Caco-2 (cell line): ENCODE measurements at places on chromosomes 6 and 20.

DNA sequence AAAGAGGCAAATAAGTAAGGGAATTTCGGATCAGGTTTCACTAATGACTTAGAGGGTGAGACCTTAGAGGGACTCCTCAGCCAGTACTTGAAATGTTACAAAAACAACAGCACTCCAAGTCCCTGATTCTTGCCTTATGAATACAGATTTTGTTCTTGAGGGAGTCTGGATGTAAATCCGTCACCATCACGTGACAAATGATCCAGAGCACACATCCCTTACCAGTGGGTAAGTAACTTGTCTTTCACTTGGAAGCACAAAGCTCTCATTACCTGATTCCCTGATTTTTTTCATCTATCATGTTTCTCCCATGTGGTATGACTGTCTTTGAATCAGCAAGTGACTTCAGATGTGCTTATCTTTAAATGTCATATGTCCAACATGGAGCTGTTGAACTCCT, 595.3 kb upstream of the POU3F2 start:
- no peak for DNase-seq

DNA sequence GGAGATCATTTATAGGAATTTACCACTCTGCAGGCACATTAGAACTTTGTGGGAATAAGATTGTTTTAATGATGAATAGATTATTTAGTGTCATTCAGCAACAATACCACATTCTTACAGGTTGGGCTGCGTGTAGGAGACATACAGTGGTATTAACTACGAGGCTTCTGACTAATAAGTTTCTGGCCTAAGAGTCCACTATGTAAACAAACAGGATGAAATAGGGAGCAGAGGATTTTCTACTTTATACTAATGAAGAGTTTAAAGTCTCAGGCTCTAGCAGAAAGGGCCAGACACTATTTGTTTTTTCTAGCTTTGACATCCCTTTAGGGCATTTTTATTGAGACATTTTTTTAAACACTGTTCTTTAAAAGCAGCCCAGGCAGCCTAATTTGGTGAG, 75.6 kb downstream of the SLC24A3 start:
- DNase-seq: no peak

- DNase-seq: no peak
Observed at GRCh38 chr20:52236292-52236691, 44.7 kb upstream of the ZFP64 start.

GRCh38 chr20:53805895-53806384, 212.3 kb upstream of the ZNF217 start:
- DNase-seq: no peak

GRCh38 chr20:62704341-62704948, 4.2 kb upstream of the NTSR1 start:
- no peak for DNase-seq

- DNase-seq: no peak
Observed at GRCh38 chr20:23435626-23436539, 3.6 kb upstream of the CSTL1 start.

GRCh38 chr20:9968015-9968414, 66.8 kb upstream of the ANKEF1 start:
- no peak for DNase-seq

DNA sequence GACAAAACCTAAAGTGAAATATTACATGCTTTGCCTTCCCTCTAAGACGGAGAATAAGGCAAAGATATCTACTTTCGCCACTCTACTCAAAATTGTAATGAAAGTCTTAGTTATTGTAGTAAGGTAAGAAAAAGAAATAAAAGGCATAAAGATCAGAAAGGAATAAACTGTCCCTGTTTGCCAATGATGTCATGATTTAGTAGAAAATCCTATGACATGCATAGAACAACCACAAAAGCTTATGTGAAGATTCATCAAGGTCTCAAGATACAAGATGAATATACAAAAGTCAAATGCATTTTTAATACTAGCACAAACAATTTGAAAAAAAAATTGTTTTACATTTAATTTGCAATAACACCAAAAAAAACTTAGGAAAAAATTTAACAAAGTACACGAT, 64.0 kb upstream of the FOXQ1 start:
- DNase-seq: no peak

- DNase-seq: no peak
Observed at GRCh38 chr6:155881826-155882526, 426.3 kb upstream of the NOX3 start.

- DNase-seq: no peak
Observed at GRCh38 chr6:22722913-22723312, 153.5 kb downstream of the HDGFL1 start.

- DNase-seq: no peak
Observed at GRCh38 chr6:29491574-29491973, 3.8 kb upstream of the MAS1L start.
